ENCODE measurements at places on chromosomes 16 and 17. TPM values are rescaled to one million over a fixed set of nuclear protein-coding genes. Genes with fewer than 3 reads are reported as not detected.

- H3K4me1 ChIP-seq: peaks cover 22% of the 10 kb centered on the region
- no peak overlapping the region for H3K4me3 ChIP-seq
- no peak for DNase-seq
- peaks cover 67% of the 10 kb centered on the region for H3K27me3 ChIP-seq
These were observed 6.8 kb downstream of the NOG start for GRCh38 chr17:56600256-56600655.

CANT1 gene
- total RNA-seq: 231 TPM

HOXB4 gene
- total RNA-seq: 1.9 TPM

DNA sequence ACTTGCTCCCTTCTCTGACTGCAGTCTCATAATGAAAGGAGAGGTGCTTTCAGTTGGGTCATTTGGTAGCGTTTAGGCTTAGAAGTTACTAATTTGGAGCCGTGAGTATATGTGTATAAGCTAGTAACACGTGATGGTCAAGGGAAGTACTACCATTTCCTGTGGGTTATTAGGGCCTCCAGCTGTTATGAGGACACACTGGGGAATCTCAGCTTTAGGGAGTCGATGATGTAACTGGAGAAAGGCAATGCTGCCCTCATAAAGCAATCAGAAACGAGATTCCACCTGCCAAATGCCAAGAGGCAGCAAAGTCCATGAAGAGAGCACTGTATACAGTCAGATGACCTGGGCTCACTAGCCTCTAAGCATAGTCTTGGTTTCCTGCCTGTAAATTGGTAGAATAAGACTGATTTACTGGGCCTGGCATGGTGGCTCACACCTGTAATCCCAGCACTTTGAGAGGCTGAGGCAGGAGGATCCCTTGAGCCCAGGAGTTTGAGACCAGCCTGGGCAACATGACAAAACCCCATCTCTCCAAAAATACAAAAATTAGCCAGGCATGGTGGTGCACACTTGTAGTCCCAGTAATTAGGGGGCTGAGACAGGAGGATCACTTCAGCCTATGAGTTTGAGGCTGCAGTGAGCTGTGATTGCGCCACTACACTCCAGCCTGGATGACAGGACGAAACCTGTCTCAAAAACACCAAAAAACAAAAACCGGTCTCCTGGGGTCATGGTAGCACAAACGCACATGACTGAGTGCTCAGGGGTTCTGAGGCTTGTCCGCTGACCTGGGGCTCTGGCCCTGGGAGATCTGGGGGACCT, 53.0 kb downstream of the SF3B3 start:
- no peaks in the 10 kb centered on the region for H3K36me3 ChIP-seq
- no peaks in the 10 kb centered on the region for H3K27me3 ChIP-seq
- peaks cover 29% of the 10 kb centered on the region for H3K4me1 ChIP-seq
- peak; percentile 33 for DNase-seq
- H3K4me3 ChIP-seq: no peak overlapping the region
- H3K27ac ChIP-seq: peak overlapping the region; percentile 55

DNA sequence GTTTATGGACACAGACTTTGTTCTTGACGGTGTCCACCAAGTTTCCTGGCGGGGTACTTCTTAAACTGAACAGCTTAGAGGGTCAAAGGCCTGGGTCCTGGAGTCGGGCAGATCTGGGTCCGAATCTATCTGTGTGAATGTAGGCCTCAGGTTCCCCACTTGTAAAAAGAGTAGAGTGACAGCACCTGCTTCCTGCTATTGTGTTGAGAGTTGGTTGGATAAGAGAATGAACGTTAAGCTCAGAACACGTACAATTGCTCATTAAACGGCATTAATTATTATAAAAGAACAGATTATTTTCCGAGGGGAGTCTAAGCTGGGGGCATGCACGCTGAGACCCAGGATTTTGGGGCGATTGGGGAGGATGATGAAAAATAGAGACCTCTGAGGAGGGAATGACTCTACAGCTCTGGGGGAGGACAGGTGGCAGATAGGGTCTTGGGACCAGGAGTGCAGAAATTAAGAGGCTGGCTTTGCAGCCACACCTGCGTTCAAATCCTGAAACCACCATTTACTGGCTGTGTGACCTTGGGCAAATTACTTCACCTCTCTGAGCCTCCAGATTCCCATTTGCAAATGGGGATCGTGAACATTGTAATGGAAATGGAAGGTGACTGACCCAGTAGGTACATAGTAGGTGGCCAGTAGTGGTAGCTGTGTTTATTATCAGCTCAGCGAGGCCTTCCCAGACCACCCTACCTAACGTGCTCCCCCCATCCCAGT, 862 bp downstream of the CLEC16A start:
- peak overlapping the region; percentile 97 for H3K4me3 ChIP-seq
- DNase-seq: no peak
- no peaks in the 10 kb centered on the region for H3K36me3 ChIP-seq
- no peaks in the 10 kb centered on the region for H3K27me3 ChIP-seq
- peak overlapping the region; percentile 83 for H3K27ac ChIP-seq

DNA sequence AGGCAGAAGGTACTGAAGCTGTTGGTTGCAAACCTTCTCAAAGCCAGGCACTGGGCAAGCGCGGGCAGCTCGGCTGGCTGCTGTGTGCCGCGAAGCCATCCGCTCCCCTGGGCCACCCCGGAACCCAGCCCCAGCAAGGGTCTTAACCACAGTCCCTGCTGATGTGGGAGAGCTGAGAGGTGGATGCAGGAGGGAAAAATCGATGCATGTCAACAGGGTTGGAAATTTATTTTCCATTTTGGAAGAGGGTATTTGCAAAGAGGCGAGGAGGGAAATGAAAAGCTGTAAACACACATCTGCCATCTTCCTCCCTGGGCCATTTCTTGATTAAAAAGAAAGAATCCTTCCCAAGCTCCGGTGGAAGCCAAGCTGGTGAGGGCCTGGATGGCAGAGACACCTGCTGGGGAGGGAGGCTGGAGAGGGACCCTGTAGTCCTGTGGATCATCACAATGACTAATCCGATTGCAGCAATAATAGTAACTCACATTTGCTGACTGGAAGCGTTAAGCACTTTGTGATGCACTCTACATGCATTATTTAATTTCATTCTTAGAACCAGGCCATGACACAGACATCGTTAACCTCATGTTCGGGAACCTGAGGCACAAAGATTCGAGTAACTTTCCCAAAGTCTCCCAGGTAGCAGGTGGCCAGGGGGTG, 13.9 kb upstream of the TBX2 start:
- H3K4me1 ChIP-seq: no peaks in the 10 kb centered on the region
- H3K36me3 ChIP-seq: no peaks in the 10 kb centered on the region
- H3K4me3 ChIP-seq: no peak overlapping the region
- DNase-seq: no peak
- H3K27ac ChIP-seq: no peak overlapping the region
- H3K27me3 ChIP-seq: peaks cover 7% of the 10 kb centered on the region

Measured in transverse colon (tissue), 4 donors.